Stimulated activated CD8-positive, alpha-beta memory T cell treated with anti-CD3 and anti-CD28 coated beads, Interleukin-7, amount 100 ng/mL, for 24 hours (primary cell): ENCODE measurements at places on chromosomes 1 and 21.

DNA sequence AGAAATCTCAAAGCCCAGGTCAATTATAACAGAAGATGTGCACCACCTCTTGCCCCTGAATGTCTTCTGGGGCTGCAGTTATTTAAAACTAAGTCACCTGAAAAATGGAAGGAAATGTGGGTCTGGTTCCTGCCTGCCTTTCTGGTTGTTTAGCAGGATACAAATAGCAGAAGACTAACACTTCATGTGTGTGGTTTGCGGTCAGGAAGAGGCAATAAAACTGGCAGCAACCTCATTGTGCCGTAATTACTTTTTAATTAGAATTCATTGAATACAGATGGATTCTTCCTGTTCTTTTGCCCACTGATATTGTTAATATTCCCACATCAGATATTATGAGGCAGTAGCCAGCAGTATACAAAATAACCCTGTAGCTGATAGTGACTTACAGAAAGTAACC, 345.7 kb downstream of the ZNF326 start:
- no peak for DNase-seq

GRCh38 chr1:20474996-20475395, 11.0 kb downstream of the CAMK2N1 start:
- DNase-seq, result no peak

- no peak for DNase-seq
These were observed 4.6 kb upstream of the MMP23B start for GRCh38 chr1:1627261-1627828.

- DNase-seq, result no peak
These were observed 308.8 kb downstream of the HHIPL2 start for GRCh38 chr1:222239130-222239529.

GRCh38 chr1:97901017-97901658, 19.7 kb downstream of the DPYD start:
- no peak for DNase-seq

DNA sequence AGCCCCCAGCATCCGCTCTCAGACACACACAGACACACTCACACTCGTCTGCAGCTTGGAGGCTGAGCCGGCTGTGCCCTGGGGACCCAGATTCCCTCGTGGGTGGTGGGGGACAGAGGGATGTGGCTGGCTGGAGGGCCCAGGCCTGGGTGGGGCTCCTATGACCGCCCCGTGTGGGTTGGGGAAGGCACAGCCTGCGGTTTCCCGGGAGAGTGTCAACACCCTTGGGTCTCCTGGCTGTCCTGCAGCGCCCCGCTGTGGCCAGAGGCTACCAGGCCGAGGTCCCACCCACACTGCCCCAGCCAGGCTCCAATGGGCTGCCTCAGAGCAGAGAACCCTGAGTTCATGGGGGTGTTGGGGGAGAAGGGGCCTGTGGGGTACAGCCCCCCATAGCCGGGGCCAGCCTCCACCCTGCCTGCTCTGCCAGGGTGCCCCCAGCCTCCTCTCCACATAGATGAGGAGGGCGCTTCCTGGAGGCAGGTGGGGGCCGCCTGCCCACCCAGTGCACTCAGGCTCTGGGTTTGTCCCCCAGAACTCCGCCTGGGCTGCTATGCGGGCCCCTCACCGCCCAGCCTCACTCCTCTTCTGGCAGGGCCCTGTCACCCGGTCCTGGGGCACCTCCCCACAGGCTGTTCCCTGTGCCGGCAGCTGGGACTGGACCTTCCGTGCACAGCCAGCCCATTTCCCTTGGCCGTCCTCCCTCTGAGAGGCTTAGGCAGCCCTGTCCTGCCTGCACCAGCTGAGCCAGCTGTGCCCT, at the start of gene TTC34:
TTC34 (minus strand) TSS at position 159 of the 757 bp plus-strand sequence. CDS start 866 bp downstream, outside the sequence.
- DNase-seq, result peak; percentile 8

DNA sequence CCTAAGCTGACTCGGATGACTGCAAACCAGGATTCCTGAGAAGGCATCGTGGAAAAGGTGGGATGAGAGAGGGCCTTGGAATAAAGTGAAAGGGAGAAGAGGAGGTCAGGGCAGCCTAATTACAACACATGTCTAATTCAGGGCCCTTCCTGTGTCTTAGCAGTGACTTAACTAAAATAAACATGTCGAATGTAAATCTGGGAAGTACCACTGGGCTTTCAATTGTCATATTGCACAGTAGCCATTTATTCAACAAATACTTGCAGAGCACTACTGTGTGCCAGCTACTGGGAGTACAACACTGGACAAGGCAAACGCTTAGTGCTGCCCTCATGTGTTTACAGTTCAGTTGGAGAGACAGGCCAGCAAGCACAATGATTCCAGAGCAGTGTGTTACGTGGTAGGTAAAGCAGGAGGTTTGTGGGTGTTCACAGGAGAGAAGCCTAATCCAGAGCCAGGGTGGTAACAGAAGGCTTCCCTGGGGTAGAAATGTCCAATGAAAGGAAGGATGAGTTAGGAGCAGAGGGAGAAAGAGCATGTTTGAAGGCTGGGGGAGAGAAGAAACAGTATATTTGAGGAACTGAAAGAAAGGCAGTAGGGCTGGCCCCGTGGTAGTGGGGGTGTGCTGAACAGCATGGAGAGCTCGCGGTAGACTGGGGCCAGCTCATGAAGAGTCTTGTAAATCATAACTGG, 38.0 kb upstream of the RASAL2 start:
- no peak for DNase-seq

DNA sequence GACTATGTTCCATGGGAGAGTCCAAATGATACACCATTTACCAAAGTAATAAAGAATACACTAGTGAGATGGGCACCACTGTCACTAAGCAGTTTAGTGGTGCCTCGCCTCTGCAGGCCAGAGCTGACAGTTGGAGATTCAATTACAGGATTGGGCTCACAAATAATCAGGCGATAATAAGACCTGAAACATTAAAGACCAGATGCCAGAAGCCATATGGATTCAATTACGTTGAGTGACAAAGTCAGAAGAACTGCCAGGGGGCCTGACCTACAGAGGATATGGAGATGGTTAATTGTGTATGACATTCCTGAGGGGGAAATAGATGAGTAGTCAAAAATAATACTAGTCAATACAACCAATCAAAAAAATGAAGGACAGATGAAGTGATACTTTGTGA, 65.2 kb upstream of the ST6GALNAC5 start:
- no peak for DNase-seq

DNA sequence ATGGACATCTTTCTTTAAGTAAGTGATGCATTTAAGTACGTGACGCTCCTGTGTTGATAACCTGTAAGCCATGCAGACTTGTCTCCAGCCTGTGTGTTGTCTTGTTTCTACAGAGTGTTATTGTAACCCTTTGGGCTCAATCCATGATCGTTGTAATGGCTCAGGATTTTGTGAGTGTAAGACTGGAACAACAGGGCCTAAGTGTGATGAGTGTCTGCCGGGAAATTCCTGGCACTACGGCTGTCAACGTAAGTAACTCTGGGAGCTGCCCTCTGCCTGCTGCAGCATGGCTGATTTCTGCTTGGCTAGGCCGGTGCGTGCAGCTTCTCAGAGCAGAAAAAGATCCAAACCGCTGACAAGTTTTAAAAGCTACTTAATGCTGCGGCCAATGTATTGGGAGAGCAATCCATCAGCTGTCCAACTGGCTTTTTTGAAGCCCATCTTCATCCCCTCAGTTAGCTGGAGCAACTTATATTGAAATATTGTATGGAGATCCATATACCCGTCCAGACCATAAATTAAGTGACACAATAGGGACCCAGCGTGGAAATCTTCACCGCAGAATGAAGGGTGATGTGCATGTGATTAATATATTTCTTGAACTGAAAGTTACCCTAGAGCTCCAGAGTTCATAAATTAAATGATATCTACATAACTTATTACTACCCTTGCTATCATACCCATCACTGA, 295.9 kb downstream of the NTNG1 start:
- DNase-seq, result no peak

GRCh38 chr21:44734026-44734745, 22.8 kb upstream of the TSPEAR start:
- no peak for DNase-seq

DNA sequence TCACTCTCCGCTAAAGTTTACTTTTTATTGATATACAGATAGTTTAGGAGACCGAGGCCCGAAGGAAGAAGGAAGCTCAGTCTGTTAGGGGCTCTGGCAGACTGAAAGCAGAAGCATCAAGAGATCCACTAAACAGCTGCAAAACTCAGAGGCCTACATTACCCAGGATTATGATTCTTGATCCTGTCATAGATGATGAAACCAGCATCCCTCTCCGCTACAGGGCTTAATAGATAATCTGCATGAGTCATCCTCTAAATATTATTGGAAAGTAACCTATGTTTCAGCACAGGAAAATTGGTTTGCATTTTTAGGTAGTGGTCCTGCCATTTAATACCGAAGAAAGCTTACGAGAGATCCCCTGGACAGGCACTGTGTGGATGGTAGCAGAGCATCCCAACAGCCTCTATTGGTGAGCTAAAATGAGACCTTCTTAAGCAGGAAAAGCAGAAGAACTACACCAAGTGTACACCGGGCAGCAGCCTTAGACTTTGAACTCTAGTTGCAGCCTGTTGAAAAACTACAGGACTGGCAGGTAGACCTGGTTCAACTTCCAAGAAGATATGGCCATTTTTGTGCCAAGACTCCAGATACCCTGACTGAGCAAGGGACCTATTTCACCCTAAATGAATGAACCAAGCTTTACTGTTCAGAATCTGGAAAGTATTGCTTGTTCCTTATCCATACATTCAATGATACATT, 6.8 kb downstream of the CASQ2 start:
- DNase-seq, result no peak

GRCh38 chr1:155083865-155084721, 5.5 kb downstream of the EFNA3 start:
- DNase-seq, result no peak

GRCh38 chr21:14989359-14989758, 75.4 kb downstream of the NRIP1 start:
- no peak for DNase-seq

GRCh38 chr1:109879881-109880525, 30.6 kb upstream of the CSF1 start:
- no peak for DNase-seq

DNA sequence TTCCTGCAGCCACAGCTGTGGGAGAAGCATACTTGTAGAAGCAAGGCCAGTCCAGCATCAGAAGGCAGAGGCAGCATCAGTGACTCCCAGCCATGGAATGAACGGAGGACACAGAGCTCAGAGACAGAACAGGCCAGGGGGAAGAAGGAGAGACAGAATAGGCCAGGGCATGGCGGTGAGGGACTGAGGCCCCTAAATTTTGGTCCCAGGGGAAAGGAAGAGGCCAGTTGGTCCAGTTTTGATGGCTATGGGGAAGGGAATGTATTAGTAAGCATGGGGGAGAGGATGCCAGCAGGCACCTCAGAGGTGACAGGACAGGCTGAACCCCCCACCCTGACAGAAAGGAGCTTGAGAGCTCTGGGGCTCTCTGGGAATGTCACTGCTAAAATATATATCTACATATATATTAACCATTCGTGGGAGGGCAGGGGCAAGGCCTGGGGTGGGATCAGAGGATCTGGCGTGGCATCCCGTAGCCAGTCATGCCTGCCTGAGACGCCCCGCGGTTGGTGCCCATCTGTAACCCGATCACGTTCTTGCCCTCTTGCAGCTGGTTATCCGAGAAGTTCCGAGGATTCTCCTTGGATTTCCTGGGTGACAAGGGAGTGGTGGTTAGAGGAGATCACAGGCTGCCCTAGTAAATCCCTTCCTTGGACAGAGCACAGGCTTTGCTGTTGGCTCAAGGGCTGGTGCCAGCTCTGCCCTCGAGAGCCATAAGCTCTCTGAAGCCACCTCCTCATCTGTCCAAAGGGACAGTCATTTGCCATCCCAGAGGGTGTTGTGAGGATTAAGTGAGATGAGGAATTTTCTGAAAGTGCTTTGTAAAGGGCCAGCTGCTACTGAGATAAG, 6.7 kb downstream of the TAGLN2 start:
- DNase-seq, result no peak

DNA sequence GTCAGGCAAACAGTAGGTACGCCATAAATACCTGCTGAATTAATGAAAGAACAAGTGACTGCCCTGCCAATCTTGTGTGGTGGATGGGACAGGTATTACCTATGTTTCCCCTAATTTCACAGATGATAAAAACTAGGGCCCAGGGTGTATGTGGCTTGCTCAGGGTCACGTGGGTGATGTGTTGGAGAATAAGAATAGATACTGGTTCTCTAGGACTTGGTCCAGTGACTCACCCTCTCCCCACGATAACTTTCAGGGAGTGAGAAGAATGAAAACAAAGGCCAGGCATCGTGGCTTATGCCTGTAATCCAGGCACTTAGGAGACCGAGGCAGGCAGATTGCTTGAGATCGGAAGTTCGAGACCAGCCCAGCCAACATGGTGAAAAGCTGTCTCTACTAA, 26.7 kb downstream of the SLC26A9 start:
- no peak for DNase-seq

DNA sequence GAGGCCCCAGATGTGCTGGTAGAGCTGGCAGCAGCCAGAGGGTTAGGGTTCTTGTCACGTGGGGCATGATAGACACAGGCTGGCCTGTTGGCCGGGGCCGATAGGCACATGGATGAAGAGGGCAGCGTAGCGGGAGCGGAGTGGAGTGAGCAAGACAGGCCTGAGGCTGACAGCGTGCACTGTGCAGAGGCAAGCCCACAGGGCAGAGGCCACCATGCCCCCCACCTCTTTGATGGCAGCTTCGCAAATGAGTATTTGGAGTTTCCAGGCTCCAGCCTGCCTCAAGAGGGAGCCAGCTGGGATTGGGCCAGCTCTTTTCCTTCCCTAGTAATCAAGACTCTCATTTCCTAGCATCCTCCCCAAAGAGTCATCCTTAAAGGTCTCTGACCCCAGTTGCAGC, 43.5 kb downstream of the TMCC2 start:
- no peak for DNase-seq

- no peak for DNase-seq
These were observed 4.1 kb downstream of the TIE1 start for GRCh38 chr1:43304771-43305300.

- no peak for DNase-seq
These were observed 11.3 kb downstream of the UBE2G2 start for GRCh38 chr21:44790368-44790767.

- DNase-seq, result no peak
These were observed 2029.3 kb downstream of the MRPL39 start for GRCh38 chr21:23578027-23578426.

DNA sequence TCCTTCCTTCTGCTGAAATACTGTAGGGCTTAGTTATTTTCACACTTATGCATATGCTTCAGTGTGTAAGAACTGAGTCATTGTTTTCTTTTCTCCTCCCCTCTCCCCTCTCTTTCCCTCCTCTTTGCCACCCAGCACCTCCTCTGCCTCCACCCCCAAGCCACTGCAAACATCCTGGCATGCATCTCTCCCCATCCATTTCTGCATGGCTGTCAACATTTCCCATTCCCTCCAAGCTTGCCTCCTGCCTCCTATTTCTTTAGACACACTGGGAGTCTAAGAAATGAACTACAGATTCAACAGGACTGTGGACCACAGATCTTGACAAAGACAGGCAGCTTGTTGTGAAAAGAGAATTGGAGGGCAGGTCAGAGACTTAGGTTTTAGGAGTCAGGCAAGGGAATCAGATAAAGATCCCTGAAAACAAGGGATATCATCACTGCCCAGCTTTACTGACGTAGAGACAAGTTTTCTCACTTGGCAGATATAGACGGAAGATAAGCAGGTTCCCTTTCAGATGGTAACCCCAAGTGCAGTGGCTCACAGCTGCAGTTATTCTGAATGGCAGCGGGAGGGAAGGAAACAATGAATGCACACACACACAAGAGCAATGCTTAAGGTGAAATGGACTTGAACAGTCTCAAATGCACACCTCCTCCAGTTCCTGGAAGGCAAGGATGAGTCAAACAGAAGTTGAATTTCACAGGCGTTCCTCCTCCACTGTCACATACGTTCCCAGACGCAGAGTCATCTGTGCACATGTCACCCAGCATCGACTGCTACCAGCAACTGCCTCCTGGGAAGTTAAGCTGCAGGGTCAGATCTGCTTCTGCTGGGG, 56.1 kb downstream of the HIVEP3 start:
- peak; percentile 13 for DNase-seq

- DNase-seq, result no peak
These were observed 11.0 kb upstream of the HEYL start for GRCh38 chr1:39650431-39650830.
